Stimulated activated CD4-positive, alpha-beta T cell treated with anti-CD3 and anti-CD28 coated beads, Interleukin-1b, Interleukin-23, amount 100 ng/mL, for 1 hour (primary cell): ENCODE measurements at places on chromosomes 12 and 14.

GRCh38 chr12:81779216-81779615 lies 20.1 kb upstream of the PPFIA2 start:
- DNase-seq: no peak

DNA sequence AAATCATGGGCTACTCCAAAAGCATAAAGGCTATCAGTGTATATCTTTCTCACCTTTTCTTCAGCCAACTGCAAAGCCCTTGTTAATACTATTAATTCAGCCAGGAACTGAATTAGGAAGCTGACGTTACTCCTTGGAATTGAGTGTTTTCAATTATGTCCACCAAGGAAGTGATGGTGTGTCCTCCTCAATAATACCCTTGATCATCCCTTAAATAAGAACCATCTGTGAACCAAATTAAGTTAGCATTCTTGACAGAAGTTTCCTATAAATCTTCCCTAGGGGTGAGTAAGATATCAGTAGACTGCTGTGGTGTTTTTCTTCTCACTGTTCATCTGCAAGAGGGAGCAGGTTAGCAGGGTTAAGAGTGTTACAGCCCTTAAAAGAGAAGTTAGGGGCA lies 252.3 kb upstream of the AVPR1A start:
- DNase-seq: no peak

DNA sequence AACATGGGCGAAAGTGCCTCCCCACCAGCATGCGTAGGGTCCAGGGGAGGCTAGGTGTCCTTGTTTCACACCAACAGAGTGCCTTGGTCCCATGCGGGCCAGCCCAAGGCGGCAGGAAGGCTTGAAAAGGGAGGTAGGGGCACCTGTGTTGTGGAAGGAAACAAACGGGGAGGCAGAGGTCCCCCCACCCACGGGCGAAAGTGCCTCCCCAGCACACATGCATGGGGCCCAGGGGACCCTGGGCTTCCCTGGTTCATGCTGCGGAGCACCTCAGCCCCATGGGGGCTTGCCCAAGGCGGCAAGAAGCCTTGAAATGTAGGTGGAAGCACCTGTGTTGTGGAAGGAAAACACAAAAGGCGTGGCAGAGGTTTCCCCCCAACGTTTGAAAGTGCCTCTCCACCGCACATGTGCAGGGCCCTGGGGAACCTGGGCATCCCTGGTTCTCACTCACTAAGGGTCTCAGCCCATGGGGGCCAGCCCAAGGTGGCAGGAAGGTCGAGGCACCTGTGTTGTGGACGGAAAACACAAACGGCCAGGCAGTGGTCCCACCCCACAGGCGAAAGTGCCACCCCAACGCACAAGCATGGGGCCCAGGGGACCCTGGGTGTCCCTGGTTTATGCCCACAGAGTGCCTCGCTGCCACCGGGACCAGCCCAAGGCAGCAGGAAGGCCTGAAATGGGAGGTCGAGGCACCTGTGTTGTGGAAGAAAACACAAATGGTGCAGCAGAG lies 374.7 kb downstream of the ALG10 start:
- no peak for DNase-seq

DNA sequence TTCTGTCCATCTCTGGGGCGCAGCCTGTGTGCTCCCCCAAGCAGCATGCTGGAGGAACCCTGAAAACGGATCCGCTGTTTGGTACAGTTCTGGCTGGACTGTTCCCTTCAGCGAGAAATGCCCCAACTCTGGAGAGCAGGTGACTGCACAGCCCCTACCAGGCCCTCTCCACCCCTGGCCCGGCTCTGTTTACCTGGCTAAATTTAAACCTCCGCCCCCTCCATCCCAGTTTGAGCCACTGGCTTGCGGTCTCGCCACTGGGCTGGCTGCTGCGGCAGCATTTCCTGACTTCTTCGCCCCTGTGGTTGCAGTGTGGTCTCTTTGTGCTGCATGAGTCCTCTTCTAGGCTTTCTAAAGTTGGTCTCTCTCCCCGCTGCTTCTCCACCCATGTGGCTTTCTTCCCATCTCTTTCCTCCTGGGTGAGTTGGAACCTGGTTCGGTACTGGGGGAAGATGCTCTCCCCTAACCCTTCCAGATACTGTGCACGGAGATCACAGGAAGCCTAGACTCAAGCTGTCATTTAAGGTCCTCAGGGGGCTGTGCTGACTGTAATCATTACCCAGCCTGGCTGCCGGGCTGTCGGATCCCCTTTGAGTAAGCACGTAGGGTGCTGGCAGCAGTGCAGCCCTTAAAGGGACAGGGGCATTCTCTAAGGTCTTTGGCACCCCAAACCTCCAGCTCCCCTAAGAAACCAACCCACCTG lies 60.6 kb downstream of the FBXL14 start:
- DNase-seq: no peak

- no peak for DNase-seq
These were observed 35.7 kb upstream of the TMEM263 start for GRCh38 chr12:106919910-106920544.

GRCh38 chr12:58745348-58746125 lies 174.8 kb downstream of the LRIG3 start:
- no peak for DNase-seq

- DNase-seq: no peak
These were observed 142.7 kb downstream of the CHST11 start for GRCh38 chr12:104599272-104600035.

- DNase-seq: no peak
These were observed 29.0 kb upstream of the A2M start for GRCh38 chr12:9144730-9145106.

- DNase-seq: no peak
These were observed 617 bp downstream of the TTC8 start for GRCh38 chr14:88825078-88825458.

- DNase-seq: no peak
These were observed 49.0 kb upstream of the TMEM263 start for GRCh38 chr12:106906715-106907114.

GRCh38 chr14:30768791-30769190 lies 105.6 kb upstream of the COCH start:
- no peak for DNase-seq
